ENCODE measurements at places on chromosomes 5 and 9.

DNA sequence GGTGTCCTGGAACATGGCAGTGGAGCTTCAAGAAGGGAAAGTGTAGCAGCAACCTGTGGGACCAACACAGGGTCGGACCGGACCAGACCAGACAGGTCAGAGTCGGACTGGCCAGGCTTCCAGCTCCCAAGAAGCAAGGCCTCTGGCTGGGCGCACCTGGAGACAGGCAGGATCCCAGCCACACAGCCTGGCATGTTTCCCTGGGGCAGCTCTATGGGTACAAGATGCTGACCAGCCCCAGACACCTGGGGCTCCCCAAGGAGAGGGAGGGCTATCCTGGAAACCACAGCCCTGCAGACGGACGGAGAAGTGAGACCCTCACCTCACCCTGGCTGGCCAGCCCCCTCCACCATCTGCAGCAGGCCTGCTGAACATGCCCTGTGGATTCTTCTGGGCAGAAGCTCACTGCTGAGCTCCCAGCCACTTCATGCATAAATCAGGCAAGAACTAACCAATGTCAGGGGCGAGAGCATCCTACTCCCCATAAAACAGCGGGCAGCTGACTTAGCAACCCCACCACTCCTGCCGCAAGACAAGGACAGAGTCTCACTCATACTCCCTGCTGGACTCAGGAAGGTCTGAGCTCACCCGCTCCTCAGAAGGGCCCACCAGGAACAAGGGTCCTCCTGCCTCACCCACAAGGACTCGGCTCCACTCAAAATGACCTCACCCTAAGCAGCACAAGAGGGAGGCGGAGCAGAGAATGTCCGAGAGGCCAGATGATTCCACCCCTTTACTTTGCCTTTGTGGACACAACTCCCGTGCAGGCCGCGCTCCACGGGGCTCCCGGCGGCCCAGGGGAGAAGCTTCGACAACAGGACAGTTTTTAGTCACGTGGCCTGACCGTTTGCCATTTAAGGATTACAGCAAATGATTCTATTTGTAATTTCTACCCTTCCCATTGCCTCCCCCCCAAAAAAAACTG lies 2.9 kb upstream of the DPH7 start:
- no peak for DNase-seq
- no peaks in the 10 kb centered on the region for H3K36me3 ChIP-seq
- no peak overlapping the region for H3K27ac ChIP-seq
- H3K27me3 ChIP-seq: no peaks in the 10 kb centered on the region
- no peak overlapping the region for H3K4me3 ChIP-seq

GRCh38 chr9:99071313-99072039 lies 33.4 kb upstream of the TGFBR1 start:
- H3K4me1 ChIP-seq: peaks cover 2% of the 10 kb centered on the region
- H3K36me3 ChIP-seq: no peaks in the 10 kb centered on the region
- no peak overlapping the region for H3K4me3 ChIP-seq
- H3K27me3 ChIP-seq: no peaks in the 10 kb centered on the region
- DNase-seq: peak; percentile 46
- H3K27ac ChIP-seq: no peak overlapping the region

GRCh38 chr5:1318659-1319251 lies 23.9 kb upstream of the TERT start:
- H3K36me3 ChIP-seq: no peaks in the 10 kb centered on the region
- DNase-seq: peak; percentile 75
- no peaks in the 10 kb centered on the region for H3K27me3 ChIP-seq
- H3K4me1 ChIP-seq: no peaks in the 10 kb centered on the region

DNA sequence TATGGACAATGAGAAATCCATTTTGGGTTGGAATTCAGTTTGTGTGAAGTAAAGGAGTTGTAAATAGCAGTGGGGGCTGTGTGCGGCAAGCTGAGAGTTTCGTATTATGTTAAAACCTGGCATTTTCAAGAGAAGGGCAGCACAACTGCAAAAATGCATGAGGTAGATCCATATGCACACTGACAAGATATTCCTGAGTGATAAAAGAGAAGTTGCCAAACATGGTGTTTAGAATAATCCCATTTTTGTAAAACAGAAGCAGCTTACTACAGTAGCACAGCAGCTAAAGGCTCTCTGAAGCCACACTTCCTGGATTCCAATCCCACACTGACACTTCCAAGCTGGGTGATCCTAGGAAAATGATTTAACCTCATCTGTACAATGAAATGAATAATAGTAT lies 11.2 kb downstream of the GLRA1 start:
- H3K4me3 ChIP-seq: no peak overlapping the region
- no peak overlapping the region for H3K27ac ChIP-seq
- no peaks in the 10 kb centered on the region for H3K36me3 ChIP-seq

DNA sequence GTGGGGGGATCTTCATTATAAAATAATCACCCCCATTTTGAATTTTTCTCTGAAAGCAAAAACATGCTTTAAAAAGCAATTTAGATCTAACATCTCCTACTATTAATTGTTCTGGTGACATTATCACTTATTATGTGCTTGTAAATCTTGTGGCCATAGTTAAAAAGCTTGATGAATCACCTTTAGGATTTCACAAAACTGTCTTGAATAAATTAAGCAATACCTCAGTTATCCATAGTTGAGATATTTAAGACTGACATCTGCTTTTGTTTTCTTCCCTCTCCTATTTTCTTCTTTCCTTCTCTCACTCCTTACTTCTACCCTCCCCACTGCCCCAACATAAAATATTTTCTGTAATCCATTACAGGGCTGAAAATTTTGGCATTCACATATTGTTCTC lies 84.8 kb downstream of the SLC1A3 start:
- H3K27ac ChIP-seq: no peak overlapping the region
- H3K4me3 ChIP-seq: no peak overlapping the region
- H3K4me1 ChIP-seq: no peaks in the 10 kb centered on the region
- H3K36me3 ChIP-seq: no peaks in the 10 kb centered on the region
- H3K27me3 ChIP-seq: no peaks in the 10 kb centered on the region

DNA sequence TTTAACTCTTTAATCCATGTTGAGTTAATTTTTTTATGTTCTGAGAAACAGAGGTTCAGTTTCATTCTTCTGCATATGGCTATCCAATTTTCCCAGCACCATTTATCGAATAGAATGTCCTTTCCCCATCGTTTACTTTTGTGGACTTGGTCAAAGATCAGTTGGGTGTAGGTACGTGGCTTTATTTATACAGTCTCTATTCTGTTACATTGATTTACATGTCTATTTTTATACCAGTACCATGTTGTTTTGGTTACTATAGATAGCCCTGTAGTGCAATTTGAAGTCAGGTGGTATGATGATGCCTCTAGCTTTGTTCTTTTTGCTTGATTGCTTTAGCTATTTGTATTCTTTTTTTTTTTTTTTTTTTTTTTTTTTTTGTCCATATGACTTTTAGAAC lies 462.0 kb downstream of the HTR1A start:
- H3K4me3 ChIP-seq: no peak overlapping the region
- H3K27me3 ChIP-seq: no peaks in the 10 kb centered on the region
- no peaks in the 10 kb centered on the region for H3K36me3 ChIP-seq
- DNase-seq: no peak

DNA sequence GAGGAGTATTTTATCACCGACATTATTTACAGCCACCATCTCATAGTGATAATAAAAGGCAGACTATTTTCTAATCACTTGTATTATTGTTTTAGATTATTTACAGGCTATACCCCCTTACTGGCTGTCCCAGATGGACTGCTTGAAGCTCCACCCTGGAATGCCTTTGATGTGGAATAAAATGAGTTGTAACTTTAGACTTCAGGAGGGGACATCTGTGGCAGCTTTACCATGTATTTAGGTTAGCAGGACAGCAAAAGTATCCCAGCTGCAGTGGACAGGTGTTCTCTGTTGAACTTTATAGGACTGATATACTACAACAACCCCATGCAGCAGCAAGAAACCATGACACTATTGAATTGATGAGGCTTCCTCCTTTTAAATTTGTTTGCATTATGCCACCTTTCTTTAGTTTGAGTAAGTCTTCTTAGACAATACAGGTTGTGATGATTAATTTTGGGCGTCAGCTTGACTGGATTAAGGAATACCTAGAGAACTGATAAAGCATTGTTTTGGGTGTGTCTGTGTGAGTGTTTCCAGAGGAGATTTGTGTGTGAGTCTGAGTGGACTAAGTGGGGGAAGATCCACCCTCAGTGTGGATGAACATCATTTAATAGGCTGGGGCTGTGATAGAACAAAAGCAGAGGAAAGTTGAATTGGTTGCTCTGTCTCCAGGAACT lies 29.2 kb upstream of the C9orf57 start:
- H3K27ac ChIP-seq: no peak overlapping the region
- H3K4me3 ChIP-seq: no peak overlapping the region
- no peaks in the 10 kb centered on the region for H3K4me1 ChIP-seq

GRCh38 chr9:1009101-1009707 lies 32.7 kb downstream of the DMRT3 start:
- H3K27me3 ChIP-seq: no peaks in the 10 kb centered on the region
- peak; percentile 82 for DNase-seq
- H3K36me3 ChIP-seq: no peaks in the 10 kb centered on the region
- no peaks in the 10 kb centered on the region for H3K4me1 ChIP-seq
- no peak overlapping the region for H3K27ac ChIP-seq

DNA sequence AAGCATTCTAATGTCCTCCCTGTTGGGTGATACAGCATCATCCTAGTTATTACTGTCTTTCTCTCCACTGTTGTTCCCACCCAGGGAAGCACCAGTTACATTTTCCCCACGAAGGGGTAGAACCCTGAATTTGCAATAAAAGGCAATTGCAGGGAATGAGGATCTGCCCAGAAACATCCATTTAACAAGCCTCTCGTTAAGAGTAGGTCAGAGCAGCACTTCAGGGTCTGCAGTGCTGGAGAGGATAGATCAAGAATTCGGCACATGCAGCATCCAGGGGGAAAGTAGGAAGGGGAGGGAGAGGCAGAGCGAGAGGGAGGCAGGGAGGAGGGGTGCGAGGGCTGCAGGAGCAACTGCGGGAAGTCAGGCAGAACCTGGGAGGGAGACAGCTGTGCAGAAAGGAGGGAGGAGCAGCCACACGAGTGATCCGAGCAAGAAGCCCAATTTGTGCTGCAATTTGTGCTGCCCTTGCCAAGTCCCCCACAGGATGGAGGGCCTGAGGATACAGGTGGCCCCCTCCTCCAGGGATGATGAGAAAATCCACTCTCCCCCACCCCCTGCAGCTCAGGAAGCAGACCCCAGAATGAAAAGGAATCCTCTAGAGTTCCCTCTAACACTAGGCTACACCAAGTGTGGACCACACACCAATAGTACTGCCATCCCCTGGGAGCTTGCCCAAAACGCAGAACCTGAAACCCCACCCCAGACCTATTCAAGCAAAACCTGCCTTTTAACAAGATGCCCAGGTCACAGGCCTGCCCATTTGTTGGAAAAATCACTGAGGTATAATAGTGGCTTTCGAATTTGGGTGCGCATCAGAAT lies 62.2 kb downstream of the EPB41L4B start:
- H3K4me1 ChIP-seq: no peaks in the 10 kb centered on the region
- no peak for DNase-seq
- H3K27ac ChIP-seq: no peak overlapping the region
- no peak overlapping the region for H3K4me3 ChIP-seq
- no peaks in the 10 kb centered on the region for H3K27me3 ChIP-seq
- H3K36me3 ChIP-seq: no peaks in the 10 kb centered on the region

GRCh38 chr5:180287404-180287803 lies 4.5 kb downstream of the MAPK9 start:
- DNase-seq: no peak
- no peaks in the 10 kb centered on the region for H3K27me3 ChIP-seq
- H3K4me1 ChIP-seq: no peaks in the 10 kb centered on the region
- no peak overlapping the region for H3K4me3 ChIP-seq
- H3K27ac ChIP-seq: no peak overlapping the region

DNA sequence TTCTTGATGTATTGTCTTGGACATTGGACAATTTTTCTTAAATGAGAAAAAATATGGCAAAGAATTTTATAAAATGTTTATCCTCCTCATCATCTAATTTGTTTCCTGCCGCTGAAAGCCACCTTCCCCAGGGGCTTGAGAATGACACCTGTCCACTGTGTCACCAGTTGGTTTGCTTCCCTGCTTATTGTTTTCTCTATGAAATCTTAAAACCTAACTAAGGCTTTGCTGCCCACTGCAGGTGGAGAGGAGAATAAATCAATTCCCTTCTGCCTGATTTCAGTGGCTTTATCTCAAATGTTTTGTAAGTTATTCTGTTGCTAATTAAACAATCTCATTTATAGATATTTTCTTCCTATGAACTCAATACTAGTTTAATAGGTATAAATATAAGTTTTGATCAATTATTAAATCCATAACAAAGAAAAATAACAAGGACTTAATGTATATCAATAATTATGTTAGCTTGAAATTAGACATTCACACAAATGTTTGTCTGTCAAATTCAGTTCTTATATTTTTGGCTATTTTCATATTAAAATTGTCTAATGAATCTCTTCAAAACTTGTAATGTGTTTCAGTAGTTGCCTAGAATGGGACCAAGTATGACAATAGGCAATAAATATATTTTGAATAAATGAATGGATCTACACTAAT lies 822.5 kb downstream of the PTPRD start:
- H3K36me3 ChIP-seq: no peaks in the 10 kb centered on the region
- H3K4me1 ChIP-seq: no peaks in the 10 kb centered on the region
- no peak overlapping the region for H3K27ac ChIP-seq
- H3K4me3 ChIP-seq: no peak overlapping the region
